T-helper 1 cell treated with Interleukin-12 subunit alpha and Interleukin-12 subunit beta and Interleukin-4 antibody, amounts not matched to agents 30 ng/mL and 1 ng/mL, for 36 hours (primary cell): ENCODE measurements at places on chromosomes 7 and 10. TPM values are rescaled to one million over a fixed set of nuclear protein-coding genes. Genes with fewer than 3 reads are reported as not detected.

Gene TMEM184A
- total RNA-seq = not detected in 2 replicates

Gene ZNF425
- total RNA-seq = 0.86 and 1.1 TPM in 2 replicates

Gene CARD11
- 141 and 143 TPM in 2 replicates for total RNA-seq

Gene PRKCQ
- total RNA-seq = 68.8 and 71.5 TPM in 2 replicates
